Naive thymus-derived CD8-positive, alpha-beta T cell (primary cell): ENCODE measurements at places on chromosomes 16 and 17.

GRCh38 chr17:19671433-19671832 is 22.9 kb downstream of the ALDH3A2 start:
- no peak for DNase-seq

DNA sequence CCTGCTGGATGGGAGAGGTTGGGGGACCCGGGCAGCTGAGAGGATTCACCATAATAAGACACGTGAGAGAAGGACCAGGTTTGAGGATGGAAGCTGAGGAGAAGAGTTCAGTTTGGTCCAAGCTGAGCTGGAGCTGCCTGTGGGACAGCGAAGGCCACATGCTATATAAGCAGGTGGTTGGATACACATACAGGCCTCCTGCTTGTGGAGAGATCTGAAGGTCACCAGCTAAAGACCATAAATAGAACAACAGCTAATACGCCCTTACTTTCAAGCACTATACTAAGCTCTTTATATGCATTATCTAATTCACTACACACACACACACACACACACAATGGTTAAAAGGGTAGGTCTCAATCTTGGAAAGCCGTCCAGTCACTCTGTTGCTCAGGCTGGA is 32.1 kb downstream of the DUSP14 start:
- DNase-seq: no peak

GRCh38 chr17:17768424-17769088 is 68.2 kb downstream of the SREBF1 start:
- DNase-seq: no peak

GRCh38 chr16:23754594-23755483 is at the start of gene CHP2:
CHP2 (plus strand) TSS chr16:23755026; CDS start chr16:23755050, 24 bp downstream.
- no peak for DNase-seq

GRCh38 chr17:66545918-66546317 is 243.5 kb downstream of the PRKCA start:
- no peak for DNase-seq
